ENCODE measurements at places on chromosomes 11 and 22.

GRCh38 chr11:109093354-109093753, 328.6 kb upstream of the C11orf87 start:
- no peak for DNase-seq

- DNase-seq: no peak
Observed at GRCh38 chr22:44025171-44026065, 1.3 kb downstream of the PARVB start.

GRCh38 chr11:95076416-95076815, 9.7 kb downstream of the SRSF8 start:
- no peak for DNase-seq

- DNase-seq: no peak
Observed at GRCh38 chr22:44338177-44338810, 25.5 kb upstream of the SHISAL1 start.

DNA sequence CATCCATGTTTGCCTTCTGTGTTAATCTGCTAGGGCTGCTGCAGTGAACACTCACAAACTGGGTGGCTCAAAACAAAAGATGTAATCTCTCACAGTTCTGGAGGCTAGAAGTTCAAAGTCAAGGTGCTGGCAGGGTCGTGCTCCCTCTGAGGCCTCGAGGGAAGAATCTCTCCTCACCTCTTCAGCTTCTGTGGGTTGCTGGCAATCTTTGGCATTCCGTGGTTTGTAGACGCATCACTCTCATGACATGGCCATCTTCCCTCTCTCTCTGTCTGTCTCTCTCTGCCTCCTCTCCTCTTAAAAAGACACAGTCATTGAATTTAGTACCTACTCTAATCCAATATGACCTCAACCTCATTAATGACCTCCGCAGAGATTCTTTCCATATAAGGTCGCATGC, 78.8 kb downstream of the TSPAN18 start:
- no peak for DNase-seq

DNA sequence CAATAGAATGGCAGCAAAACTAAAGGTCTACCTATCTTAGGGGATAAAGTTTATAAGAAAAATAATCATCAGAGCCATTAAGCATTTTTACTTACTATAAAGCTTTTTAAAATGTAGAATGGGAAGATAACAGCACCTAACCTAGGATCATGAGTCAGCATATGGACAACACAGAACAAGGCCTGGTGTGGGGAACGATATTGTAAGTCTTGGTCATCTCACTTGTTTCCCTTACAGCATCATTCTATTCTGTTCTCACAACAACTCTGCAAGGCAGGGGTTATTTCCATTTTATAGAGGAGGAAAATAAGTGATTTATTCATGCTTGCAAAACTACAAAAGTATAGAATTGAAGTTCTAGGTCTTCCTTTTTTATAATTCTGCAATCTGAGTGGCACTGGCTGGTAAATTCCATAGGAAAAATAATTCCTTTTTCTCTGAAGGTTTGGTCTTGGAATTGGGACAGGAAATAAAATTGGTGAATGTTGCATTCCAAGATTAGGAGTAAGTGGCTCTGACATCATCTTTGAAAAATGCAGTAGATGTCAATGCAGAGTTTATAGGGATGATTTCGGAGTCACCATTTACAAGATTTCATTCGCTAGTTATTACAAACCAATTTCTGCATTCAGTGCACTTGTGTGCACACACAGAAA, 423.0 kb downstream of the DYNC2H1 start:
- DNase-seq: no peak

- DNase-seq: peak; percentile 91
Observed at GRCh38 chr11:118608360-118609227, 1.2 kb downstream of the PHLDB1 start.

DNA sequence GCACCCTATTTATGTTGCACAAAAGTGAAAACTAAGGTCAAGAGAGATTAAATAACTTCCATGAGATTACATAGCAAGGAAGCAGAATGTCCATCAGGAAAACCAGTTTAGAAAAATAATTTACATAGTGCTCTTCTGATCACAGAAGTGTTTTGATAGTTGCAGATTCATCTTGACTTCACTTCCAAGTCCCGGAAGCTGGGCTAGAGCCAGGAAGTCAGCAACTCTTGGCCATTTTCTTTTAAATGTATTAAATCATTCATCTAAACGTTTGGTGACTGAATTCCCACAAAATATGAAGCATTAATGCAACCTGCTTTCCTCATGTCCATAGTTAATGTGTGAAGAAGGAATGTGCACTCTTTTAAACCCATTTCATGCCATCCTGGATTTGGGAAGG, 29.7 kb downstream of the APLP2 start:
- no peak for DNase-seq

DNA sequence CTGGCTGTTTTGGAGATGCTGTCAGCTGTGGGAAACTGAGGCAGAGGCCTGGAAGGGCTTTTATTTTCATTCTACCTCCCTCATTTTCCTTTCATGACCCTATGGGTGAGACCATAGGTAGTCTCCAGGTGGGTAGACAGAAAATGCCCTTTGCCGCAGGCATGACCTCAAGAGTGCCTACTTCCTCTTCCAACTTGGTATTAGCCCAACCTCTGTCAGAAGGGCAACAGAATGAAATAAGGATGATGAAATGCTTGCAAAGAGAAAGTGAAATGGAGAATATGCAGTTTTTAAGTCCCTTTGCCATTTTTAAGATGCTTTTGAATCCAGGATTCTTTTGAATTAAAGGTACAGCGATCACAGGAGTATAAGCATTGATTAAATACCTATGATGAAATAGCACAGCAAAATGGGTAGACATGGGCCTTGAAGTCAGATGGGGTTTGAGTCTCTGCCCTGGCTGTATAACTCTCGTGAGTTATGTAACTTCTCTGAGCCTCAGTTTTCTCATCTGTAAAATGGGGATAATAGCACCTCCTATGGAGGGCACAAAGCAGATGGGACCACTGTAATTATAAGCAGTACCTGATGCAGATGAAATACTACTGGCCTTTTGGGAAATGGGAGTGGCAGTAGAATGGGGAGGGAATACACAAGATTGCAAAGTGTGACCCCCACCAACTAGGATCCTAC, 3.7 kb downstream of the ASPHD2 start:
- no peak for DNase-seq

DNA sequence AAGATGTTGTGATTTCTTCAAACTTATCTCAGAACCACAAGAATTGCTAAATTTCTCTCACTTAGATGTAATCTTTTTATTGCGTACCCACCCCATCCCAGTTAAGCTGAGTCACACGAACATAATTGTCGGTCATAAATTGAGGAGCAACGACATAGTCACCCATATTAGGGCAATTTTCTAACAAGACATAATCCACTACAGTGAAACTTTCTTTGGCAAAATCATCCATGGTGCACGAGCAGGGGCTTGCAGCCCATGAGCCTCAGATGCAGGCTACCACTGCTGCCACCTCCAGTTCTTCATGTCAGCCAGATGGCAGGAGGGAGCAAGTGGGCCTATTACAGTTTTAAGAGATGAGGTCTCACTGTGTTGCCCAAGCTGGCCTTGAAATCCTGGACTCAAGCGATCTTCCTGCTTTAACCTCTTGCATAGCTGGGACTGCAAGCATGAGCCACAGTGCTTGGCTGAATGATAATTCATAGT, 70.3 kb upstream of the GRK2 start:
- DNase-seq: no peak

GRCh38 chr11:20617346-20618005, 18.1 kb downstream of the SLC6A5 start:
- no peak for DNase-seq

- DNase-seq: no peak
Observed at GRCh38 chr11:98561877-98562395, 458.8 kb upstream of the CNTN5 start.

- DNase-seq: no peak
Observed at GRCh38 chr22:28869736-28870135, 13.6 kb upstream of the ZNRF3 start.

DNA sequence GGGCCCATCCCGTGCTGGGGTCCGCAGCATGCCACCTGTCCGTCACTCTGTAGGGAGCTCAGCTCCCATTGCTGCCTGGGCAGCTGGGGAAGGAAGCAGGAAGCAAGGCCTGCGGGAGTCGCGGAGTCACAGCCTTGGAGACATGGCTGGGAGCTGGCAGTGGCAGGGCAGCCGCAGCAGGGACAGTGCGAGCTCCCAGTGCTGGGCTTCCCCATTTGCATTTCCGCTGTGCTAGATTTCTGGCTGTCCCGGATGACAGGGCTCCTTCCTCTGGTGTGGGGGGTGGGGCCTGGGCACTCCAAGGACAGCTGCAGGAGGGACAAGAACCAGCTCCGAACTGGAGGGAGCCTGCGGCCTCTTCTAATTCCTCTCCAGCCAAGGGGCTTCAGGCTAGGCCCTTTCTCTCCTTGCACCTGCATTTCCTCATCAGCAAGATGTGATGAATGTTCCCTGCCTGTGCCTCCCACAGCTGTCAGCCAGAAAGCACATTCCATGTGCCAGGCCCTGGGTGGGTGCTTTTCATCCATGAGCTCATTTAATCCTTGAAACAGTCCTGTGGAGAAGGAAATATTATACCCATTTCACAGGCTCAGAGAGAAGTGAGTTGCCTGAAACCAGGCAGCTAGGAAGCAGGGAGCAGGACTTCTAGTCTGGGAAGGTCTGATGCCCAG, 48.0 kb downstream of the MYO7A start:
- DNase-seq: no peak

DNA sequence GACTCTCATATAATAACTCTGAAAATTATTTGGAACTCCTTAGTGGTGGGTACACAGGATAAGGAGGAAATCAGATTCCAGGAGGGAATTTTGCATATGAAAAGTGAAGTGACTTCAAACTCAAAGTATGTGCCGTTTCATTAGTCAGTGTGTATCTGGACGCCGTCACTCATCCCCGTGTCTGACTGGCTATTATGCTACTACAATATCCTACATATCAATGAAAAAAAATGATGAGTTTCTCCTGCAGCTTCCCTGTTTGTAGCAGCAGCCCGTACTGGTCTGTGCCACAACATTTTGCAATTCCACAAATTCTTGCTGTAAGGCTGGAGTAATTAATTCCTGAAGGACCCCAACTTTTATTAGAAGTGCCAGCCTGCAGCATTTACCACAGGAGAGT, 16.5 kb downstream of the WT1 start:
- no peak for DNase-seq

GRCh38 chr11:65423516-65424204, 1.1 kb downstream of the NEAT1 start:
- DNase-seq: peak; percentile 9

- DNase-seq: no peak
Observed at GRCh38 chr11:128901653-128902514, 10.7 kb downstream of the KCNJ5 start.

GRCh38 chr11:41431784-41432183, 27.7 kb downstream of the LRRC4C start:
- DNase-seq: no peak

DNA sequence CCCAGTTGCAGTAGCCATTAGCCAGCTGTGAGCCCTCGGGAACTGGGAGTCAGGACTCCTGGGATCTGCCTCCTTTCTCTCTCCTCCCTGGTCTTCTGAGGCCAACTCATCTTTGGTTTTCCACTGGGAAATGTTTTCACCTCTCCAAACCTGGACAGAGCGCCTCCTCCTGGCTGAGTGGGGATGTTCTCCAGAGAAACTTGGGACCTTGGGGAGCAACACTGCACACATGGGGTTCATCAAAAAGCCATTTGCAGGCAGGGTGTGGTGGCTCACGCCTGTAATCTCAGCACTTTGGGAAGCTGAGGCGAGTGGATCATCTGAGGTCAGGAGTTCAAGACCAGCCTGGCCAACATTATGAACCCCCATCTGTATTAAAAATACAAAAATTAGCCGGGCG, 145.4 kb downstream of the NECTIN1 start:
- DNase-seq: no peak

DNA sequence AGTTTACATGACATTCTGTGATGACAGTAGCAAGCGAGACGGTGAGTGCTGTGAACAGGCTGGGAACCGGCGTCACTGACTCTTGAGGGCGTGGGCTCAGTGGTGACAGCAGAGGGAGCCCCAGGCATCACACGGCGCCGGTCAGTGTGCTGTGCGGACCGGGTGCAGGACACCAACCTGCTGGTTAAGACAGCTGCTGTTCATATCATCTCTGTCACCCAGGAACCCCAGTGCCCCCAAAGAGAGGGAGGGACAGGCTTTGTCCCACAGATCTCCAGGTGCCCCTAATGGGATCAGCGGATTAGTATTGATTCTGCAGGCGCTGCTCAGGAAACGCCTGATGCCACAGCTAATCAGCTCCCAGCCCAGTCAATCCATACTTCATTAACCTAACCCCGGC, 18.4 kb downstream of the B3GAT1 start:
- DNase-seq: no peak

GRCh38 chr11:31802990-31803812, 7.9 kb downstream of the PAX6 start:
- DNase-seq: no peak

DNA sequence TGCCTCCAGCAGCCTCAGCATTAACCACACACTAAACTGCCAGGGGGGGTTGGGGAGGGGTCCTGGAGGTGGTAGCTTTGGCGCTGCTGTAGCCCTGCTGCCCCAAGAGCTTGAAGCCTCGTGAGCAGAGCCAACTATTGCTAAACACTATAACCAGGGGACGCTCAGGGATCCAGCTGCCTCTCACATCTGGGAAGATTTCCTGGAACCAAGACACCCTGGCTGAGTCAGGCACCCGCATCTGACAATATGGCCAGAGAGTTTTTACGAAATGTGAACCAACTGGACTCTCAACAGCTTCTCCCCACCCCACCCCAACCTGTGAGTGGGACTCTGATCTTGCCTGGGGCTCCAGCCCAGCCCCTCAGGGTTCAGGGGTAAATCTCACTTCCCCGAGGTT, 14.3 kb downstream of the C1QTNF6 start:
- DNase-seq: no peak

- DNase-seq: no peak
Observed at GRCh38 chr11:102476069-102476468, 23.5 kb upstream of the TMEM123 start.

DNA sequence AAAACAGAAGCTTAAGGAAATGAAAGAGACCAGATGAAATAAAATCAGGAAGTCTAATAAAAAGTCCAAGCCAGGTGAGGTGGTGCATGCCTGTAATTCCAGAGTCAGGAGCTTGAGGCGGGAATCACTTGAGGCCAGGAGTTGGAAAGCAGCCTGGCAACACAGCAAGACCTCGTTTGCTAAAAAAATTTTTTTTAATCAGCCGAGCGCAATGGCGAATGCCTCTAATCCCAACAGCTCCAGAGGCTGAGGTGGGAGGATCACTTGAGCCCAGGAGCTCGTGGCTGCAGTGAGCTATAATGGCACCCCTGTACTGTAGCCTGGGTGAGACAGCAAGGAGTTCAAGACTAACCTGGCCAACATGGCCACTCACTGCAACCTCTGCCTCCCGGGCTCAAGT, 8.0 kb downstream of the RAB6A start:
- DNase-seq: no peak

DNA sequence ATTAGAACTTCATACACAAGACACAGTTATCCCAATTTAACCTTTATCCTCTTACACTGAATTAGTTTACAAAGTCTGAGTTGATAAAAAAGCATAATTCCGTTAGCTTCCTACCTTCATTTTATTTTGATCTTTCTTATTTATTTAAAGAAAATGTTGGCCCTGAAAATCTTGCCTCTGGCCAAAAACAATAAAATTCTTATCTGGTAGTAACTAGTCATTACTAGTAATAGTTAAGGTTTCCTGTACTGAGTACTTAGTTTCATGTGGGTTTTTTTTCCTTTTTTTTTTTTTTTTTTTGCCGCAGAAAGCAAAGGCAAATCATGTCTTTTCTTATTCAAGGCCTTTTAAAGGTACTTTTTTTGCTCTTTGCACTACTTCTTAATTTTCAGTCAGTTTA, 120.6 kb downstream of the PAX6 start:
- DNase-seq: no peak
